ENCODE measurements at places on chromosomes 6 and 20. TPM values are rescaled to one million over a fixed set of nuclear protein-coding genes. Genes with fewer than 3 reads are reported as not detected.
A peak's percentile ranks its signal among the peaks of the same experiment; 100 is the strongest.

SIRPG gene
- polyA plus RNA-seq, result not detected

ADGB gene
- not detected for polyA plus RNA-seq

- no peak for DNase-seq
Observed at GRCh38 chr20:34675993-34676641, 775 bp downstream of the PIGU start.

- no peak for DNase-seq
Observed at GRCh38 chr20:22773344-22773743, 189.0 kb upstream of the FOXA2 start.

GRCh38 chr6:83514866-83515466 is 2.6 kb downstream of the PRSS35 start:
- no peak for DNase-seq

DNA sequence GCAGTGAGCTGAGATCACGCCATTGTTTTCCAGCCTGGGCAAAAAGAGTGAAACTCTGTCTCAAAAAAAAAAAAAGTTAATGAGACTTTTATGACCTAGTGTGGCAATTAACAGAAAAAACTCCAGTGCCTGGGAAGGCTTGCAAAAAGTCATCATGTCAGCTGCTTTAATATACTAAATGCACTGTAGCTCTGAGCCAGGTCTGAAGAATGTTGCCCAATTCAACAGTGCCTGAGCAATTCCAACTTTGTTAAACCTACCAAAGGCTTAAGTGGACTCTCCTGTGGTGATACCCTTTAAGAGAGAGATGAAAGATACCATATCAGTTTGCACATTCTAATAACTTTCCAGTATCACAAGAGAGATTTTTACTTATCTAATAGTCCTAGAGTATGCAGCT is 6.5 kb upstream of the ROS1 start:
- no peak for DNase-seq

- no peak for DNase-seq
Observed at GRCh38 chr20:59738851-59739250, 134.5 kb downstream of the PHACTR3 start.

DNA sequence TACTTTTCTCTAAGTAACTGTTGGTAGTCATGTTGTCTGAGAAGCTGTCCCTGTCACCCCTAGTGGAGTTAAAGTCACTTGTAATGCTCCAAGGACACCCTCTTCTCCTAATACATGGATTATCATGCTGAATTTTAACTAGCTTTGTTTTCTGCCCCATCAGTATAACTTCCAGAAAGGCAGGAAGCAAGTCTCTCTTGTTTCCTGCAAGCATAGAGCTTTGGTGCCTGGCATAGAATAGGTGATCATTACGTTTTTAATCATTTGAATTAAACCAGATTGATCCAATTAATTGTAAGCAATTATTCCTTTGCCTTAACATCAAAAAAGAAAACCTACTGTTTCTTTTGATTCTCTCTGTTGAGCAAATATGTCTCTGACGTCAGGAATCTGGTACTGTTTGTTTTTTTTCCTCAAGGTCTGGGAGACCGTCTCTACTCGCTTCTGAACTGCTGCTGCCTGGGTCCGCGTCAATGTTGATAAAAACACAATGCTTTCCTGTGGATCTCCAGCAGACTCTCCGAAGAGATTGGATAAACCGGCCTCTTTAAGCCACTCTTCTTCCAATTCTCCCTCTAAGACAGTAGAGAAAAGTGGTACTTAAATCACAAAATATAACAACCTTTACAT is 71.8 kb downstream of the ARHGAP18 start:
- no peak for DNase-seq

DNA sequence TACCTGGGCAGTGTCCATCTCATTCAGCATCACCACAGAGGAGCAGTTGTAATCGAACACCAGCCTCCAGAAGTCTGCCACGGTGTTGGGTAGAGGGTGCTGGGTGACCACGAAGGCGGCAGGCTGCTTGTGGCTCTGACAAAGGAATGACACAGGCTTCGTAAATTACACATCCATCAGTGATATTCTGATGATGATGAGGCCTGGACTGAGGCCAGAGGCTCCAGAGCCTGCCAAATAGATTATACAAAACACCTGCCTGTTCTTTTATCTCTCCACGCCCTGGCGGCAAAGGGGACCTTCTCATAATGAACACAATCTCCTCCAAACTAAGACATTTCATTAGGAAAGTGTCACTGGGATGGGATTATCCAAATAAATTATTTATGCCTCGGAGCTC is 480.2 kb upstream of the CHD6 start:
- DNase-seq, result no peak

- peak; percentile 78 for DNase-seq
Observed at GRCh38 chr6:2952557-2953095, 18.7 kb downstream of the SERPINB6 start.

GRCh38 chr20:32064667-32065066 is 12.6 kb downstream of the HCK start:
- DNase-seq, result no peak

DNA sequence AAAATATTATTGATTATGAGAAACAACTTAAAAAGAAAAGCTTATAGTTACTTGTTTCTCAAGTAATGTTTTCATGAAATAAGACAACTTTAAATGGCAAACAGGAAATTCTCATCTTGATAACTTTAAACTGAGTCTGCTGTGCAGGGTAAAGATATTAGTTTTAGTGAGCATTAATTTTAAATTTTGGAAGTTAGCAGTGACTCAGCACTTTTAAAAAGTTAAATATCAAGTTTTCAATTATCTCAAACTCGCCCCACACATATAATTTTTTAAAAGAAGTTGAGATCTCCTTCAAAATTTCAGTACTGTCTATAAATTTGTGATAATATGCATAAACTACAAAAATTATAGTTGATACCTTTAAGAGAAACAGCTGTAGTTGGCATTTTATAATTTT is 337.3 kb upstream of the NT5E start:
- DNase-seq, result no peak

- DNase-seq, result no peak
Observed at GRCh38 chr20:32970973-32971300, 33.3 kb downstream of the SUN5 start.

DNA sequence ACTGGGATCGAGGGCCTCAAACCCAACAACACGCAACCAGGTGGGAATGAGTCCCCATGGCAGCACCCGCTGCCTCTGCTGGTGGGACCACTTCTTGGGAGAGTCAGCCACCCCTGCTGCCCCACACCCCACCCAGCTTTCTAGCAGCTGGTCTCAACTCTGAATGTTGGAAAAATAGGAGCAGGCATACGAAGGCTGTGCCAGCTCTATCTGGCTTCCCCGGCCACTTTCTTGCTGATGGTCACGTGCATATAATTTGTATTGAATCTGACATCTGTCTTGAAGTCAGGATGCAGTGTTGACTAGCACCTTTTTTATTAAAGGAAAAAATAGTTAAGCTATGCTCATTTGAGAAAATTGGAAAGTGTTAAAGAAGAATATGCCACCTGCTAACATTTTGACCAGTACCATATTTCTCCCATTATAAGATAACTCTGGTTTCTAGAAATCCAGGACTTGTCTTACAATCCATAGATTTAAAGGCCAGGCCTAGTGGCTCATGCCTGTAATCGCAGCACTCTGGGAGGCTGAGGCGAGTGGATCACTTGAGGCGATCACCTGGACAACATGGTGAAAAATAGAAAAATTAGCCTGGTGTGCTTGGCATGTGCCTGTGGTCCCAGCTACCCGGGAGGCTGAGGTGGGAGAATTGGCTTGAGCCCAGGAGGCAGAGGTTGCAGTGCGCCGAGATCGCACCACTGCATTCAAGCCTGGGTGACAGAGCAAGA is 26.9 kb upstream of the MAPRE1 start:
- DNase-seq, result no peak

Measured in BJ (cell line).